ENCODE measurements at places on chromosomes 3 and 15.
A peak's percentile ranks its signal among the peaks of the same experiment; 100 is the strongest.

DNA sequence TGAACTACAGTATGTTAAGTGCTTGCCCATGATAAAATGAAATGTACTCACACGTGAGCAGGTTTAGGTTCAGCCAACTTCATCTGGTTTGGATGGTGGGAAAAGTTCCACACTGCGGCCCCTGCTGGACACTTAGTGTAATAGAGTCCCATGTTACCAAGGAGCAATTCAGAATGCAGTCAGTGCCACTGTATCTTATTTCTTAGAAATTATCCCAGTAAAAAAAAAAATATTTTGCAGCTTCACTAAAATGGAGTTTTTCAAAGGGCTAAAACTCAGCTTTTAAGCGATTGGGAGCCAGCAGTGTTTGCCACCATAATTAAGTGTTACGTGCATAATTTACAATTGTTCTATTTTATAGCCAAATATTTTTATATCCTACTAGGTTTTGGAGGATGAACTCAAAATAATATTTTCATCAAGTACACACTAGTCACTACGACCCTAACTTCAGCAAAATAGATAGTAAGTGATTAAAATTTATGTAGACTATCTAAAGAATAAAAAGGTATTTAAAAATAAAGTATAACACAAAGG, 371.7 kb upstream of the GBE1 start:
- DNase-seq, result peak; percentile 81

GRCh38 chr15:59137566-59137965, 32.6 kb downstream of the CCNB2 start:
- no peak for DNase-seq

GRCh38 chr15:64975390-64975789, 14.3 kb downstream of the SPG21 start:
- DNase-seq, result no peak

DNA sequence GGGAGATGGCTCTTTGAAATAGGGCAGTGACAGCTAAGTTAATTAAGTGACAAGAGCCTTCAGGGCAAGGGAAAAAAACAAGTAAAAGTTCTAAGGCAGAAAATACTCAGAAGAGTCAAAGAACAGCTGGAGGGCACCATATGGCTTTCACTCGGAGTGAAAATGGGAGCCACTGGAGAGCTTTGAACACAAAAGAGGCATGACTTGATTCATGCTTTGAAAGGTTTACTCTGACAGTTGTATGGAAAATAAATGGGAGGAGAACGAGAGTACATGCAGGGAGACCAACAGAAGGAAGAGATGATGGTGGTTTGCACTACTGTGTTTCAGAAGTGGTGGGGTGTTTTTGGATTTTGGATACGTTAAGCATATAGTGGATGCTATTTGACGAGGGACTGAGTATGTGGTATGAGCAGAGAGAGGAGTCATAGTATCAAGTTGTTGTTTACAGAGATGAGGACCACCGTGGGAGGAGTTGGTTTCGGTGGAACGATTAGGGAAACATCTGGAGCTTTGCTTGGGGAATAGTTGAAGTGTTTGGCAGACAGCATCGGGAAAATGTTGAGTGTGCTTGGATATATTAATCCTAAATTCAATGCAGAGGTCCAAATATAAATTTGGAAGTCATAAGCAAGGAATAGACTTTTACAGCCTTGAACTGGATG, 411.5 kb downstream of the GABRG3 start:
- no peak for DNase-seq

GRCh38 chr15:80275961-80276360, 23.9 kb upstream of the CTXND1 start:
- DNase-seq, result no peak

GRCh38 chr3:30437171-30437601, 169.2 kb upstream of the TGFBR2 start:
- DNase-seq, result no peak

- DNase-seq, result no peak
Measured at GRCh38 chr3:197203714-197204146, 94.7 kb downstream of the DLG1 start.

DNA sequence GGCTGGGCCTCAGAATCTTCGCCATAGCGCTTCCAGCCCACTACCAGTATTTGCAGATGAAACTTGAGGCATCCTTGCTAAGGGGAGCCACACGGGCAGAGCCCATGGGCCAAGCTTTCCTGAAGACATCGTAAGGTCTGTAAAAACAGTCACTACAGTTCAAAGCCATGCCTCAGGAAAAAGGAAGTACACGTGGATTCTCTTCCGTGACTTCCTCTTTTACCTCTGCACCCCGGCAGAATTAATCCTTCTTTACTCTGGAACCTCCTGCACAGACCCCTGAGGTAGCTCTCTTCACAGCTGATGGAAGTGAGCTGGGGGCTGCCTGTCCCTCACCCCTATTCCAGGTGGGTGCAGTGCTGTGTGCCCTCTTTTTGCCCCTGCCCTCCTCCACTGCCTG, 129.2 kb downstream of the CHDH start:
- DNase-seq, result peak; percentile 54

- no peak for DNase-seq
Measured at GRCh38 chr15:85415783-85416182, 35.4 kb downstream of the AKAP13 start.

GRCh38 chr3:194740859-194741491, 55.3 kb downstream of the FAM43A start:
- DNase-seq, result no peak

GRCh38 chr3:217099-217813, 20.7 kb downstream of the CHL1 start:
- no peak for DNase-seq

DNA sequence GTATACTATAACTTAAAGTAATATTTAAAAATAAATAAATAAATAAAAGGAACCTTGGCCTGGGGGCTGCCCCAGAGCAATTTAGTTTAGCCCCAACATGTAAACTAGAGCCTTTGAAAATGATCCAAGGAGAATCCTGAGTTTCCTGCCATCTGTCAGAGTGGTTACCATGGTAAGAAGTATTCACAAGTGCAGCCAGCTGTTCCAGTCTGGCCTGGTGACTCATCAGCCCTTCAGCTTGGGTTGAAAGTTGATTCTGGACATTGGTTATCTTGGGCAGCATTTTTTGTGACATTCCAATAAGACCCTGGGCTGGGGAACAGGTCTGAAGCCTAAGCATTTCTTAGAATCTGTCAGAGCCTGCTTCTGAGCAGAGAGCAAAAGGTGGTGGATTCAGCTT, 72.7 kb upstream of the LRTM1 start:
- peak; percentile 4 for DNase-seq

GRCh38 chr3:190692256-190692655, 170.2 kb downstream of the GMNC start:
- DNase-seq, result peak; percentile 40

DNA sequence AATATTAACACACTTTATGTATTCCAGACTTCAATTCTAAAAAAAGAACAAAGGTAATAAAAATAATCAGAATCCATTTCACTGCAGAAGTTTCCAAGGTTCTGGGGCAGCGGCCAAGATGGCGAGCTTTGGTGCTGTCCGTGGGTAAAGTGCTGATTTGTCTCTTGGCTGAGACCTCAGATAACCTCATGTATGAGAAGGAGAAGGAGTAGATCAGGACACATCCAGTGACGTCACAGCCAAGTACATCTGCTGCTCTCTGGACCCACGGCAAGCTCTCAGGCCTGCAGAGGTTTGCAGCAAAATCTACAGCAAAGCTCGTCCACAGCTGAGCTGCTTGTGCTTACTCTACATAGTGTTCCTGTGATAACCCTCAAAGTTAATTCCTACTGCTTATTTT, 165.7 kb downstream of the MAGI1 start:
- no peak for DNase-seq

GRCh38 chr15:85785887-85786780, 8.6 kb downstream of the KLHL25 start:
- no peak for DNase-seq

DNA sequence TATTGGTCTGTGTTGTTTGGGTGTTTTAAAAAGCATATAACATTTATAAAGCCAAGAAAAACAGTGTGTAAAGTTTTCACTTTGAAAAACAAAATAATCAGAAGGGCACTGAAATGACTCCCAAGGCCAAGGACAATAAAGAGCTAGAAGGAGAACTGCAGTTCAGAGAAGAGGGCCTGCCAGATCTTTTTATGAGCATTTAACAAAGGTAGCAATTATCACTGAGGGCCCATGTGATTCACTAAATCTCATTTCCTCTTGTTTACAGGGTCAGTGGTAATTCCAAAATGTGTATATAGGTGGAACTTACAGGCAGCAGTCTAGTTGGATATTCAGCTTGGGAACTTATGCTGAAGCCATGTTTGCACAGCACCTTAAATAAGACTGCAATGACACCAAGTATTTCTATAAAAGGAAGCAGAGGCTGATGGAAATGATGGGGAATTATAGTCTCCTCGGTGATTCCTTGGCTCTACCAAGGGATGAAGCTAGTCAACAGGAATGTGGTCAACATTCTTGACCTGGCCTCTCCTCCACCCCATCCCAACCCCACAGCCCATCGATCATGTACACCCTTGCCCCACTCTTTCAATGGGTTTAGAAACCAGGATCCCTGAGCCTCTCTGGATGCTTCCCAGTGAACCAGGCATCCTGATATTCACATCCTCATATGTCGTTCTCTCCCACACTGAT, 54.4 kb upstream of the THUMPD3 start:
- no peak for DNase-seq

GRCh38 chr15:80828796-80829195, 49.6 kb downstream of the CEMIP start:
- DNase-seq, result no peak

All from hematopoietic multipotent progenitor cell treated with erythropoietin and hydrocortisone succinate and interleukin-3 and kit ligand, for 4 days (in vitro differentiated cells).